Activated CD8-positive, alpha-beta memory T cell treated with anti-CD3 and anti-CD28 coated beads for 4 hours (primary cell): ENCODE measurements at places on chromosomes 4 and X.

- no peak for DNase-seq
Measured at GRCh38 chr4:11376571-11376970, 52.1 kb downstream of the HS3ST1 start.

- DNase-seq = no peak
Measured at GRCh38 chrX:134569306-134569705, 89.0 kb downstream of the PLAC1 start.

GRCh38 chr4:46844325-46844917 lies 64.6 kb downstream of the COX7B2 start:
- no peak for DNase-seq

GRCh38 chrX:38627683-38628082 lies 66.3 kb downstream of the TSPAN7 start:
- no peak for DNase-seq

DNA sequence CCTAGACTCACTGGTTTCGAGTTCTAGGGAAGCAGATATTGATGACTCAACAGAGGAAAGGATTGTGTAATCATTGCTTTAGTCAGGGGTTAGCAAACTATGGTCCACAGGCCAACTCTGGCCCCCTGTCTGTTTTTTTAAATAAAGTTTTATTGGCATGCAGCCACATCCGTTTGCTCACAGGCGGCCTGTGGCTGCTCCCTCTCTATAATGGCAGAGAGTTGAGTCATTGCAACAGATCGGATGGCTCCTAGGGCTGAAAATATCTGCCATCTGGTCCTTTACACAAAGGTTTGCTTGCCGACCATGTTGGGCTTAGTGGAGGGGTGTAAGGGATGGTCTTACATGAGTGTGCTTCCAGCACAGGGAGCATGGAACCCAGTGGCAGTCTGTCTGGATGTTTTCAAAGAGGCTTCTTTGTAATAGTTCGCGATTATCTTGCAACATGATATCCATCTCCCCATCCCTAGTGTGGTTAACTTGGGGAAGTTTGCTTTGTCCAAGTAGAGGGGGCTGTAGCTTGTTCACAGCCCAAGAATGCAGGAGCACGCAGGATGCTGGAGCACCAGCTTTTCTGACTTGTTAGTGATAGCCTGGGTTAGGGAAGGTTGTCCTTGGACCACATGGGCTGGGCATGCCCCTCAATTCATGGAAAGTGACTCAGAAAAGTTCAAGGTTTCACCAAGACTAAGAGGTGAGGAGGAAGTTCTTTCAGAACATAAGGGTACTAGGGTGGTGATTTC lies 59.3 kb upstream of the CLDN34 start:
- DNase-seq = no peak

- DNase-seq = no peak
Measured at GRCh38 chr4:122700178-122700725, 32.3 kb upstream of the BBS12 start.

- DNase-seq = no peak
Measured at GRCh38 chr4:11312389-11312788, 116.3 kb downstream of the HS3ST1 start.

DNA sequence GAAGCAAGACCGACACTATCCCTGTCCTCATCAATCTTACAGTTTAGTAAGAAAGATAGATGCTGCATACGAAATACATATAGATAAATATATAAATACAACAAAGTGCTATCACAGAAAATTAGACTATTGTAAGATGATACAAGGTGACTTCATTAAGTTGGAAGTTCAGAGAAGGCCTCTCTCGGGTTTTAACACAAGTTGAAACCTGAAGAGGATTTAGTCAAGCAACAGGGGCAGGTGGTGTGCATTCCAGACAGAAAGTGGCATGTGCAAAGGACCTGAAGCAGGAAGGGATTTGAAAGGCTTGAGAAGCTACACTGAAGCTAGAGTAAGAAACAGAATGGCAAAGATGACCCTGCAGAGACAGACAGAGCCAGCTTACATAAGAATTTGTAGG lies 36.5 kb downstream of the USP46 start:
- no peak for DNase-seq

DNA sequence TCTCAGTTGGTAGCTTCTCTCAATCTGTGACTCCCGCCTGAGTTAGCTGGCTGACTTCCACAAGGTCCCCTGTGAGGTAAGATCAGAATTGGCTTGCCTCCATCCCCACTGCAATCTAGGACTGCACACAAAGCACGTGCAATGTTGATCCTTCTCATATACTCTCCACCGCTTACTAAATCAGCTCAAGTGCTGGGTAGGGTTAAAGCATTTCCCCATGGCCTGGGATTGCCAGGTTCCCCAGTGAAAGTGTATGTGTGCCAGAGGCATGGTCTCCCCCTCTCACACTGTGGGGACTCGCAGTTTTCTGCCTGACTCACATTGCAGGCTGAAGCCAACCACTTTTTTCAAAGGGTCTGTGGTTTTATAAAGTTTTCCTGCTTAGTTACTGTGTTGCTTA lies 886.9 kb downstream of the FAM133A start:
- no peak for DNase-seq

- no peak for DNase-seq
Measured at GRCh38 chr4:53916431-53916889, 147.9 kb downstream of the CHIC2 start.

- no peak for DNase-seq
Measured at GRCh38 chrX:138765051-138765450, 53.5 kb upstream of the FGF13 start.

- DNase-seq = no peak
Measured at GRCh38 chr4:100422894-100423293, 94.9 kb downstream of the EMCN start.

- DNase-seq = no peak
Measured at GRCh38 chr4:42101446-42101975, 50.9 kb downstream of the BEND4 start.

DNA sequence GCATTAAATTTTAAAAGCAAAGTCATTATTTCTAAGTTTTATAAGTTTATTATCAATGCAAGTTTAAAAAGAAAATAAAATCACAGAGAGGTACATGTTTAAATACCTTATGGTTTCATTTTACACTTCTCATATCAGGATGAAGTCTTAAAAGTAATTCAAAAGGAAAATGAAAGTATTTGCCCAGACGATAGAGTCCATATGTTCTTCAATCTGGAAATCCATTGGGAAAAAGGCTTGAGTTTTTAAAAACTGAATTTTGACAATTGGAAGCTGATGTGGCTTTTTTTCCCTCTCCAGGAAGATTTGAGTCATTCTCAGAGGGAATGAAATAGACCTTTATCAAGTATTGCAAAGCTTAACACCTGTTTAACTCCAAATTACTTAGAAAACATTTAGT lies 37.1 kb downstream of the MAB21L2 start:
- no peak for DNase-seq

GRCh38 chrX:132292793-132293192 lies 73.5 kb upstream of the RAP2C start:
- no peak for DNase-seq

DNA sequence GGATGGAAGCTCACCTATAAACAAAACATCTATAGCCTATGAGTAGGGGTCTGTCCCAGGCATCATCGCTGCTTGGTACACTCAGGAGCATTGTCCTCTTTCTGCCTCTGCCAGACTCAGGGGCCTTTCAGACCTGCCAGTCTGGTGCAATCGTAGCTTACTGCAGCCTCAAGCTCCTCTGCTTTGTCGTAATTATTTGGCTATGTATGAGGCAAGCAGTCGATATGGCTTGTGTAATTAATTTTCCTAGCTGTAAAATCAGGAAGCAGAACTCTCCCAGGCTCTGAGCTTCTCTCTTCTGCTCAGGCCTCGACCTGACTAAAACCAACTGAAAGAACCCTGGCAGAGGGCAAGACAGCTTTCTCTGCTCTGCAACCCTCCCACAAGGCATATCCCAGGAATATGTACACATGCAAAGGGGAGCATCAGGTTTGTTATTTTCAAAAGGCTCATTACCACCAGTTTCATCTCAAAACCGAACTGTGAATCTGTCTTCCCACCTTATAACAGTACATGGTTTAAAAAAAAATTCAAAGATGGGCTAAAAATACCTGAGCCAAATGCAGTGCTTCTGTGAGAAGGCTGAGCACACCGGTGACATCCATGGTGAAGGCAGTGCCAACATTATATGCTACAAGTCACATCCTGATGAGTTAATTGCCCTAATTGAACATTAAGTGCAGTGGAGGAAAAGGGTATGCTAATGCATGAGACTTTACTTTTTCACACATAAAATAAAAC lies 309.2 kb upstream of the EMCN start:
- DNase-seq = no peak

DNA sequence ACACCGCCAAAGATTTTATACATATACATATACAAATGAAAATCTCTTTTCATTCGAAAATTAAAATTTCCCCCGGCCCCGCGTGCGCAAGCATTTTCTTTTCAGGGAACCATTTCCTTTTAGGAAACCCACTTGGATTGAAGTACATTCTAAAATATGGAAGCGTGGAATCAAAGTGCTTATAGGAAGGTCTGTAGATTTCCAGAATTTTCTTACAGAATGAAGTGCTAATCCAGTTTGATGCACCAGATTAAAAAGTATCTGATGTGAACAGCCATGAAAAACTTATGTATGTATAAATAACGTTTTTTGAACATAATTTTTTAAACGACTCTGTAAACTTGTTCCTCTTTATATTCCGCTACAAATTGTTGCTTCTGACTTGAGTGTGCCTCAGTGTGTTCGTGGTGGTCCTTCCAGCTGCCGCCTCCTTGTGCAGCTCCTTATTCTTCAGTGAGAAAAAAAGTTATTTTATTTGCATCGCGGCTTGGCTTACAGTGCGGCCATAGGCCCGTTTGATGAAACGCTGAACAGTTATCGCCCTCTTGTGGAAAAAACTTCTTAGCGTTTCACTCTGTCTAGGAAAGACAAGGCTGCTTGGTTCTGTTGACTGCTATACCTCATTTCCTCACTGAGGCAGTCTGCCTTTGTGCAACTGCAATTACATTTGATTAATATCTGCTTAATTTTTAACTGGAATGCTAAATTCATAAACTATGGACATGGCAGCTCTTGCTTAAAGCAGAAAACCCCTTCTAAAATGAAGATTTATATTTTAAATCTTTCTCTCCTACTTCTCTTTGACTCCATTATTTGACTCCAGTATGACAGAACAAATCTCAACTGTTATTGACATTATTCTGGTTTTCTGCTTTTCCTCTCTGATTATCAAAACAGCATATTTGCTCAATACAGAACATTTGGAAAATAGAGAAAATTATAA lies 4.7 kb upstream of the NKX6-1 start:
- DNase-seq = no peak

DNA sequence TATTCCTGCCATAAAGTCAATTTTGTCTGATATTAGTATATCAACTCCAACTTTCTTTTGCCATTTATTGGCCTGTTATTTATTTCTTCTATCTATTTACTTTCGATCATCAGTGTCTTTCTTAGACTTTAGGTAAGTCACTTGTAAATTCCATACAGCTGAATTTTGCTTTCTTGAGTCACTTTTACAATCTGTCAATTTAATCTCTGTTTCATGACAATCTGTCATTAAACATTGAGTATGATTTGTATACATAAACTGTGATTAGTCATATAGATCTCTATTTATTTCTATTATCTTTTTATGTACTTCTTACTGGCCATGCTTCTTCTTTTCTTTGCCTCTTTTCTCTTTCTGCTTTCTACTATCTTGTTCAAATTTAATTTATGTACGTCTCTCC lies 160.1 kb downstream of the TMA16 start:
- no peak for DNase-seq

GRCh38 chr4:41219421-41219950 lies 5.1 kb upstream of the APBB2 start:
- DNase-seq = no peak

- no peak for DNase-seq
Measured at GRCh38 chr4:78529569-78530209, 21.9 kb upstream of the ANXA3 start.

- no peak for DNase-seq
Measured at GRCh38 chrX:133921764-133922389, 63.5 kb downstream of the GPC3 start.

- no peak for DNase-seq
Measured at GRCh38 chrX:100911731-100912130, 17.0 kb downstream of the XKRX start.

- no peak for DNase-seq
Measured at GRCh38 chr4:2247128-2248043, 5.5 kb upstream of the HAUS3 start.

- DNase-seq = no peak
Measured at GRCh38 chr4:96352051-96352517, 512.2 kb downstream of the PDHA2 start.

GRCh38 chr4:76300012-76300411 lies 6.5 kb upstream of the STBD1 start:
- no peak for DNase-seq

GRCh38 chrX:31590581-31591114 lies 518.8 kb upstream of the FTHL17 start:
- no peak for DNase-seq

DNA sequence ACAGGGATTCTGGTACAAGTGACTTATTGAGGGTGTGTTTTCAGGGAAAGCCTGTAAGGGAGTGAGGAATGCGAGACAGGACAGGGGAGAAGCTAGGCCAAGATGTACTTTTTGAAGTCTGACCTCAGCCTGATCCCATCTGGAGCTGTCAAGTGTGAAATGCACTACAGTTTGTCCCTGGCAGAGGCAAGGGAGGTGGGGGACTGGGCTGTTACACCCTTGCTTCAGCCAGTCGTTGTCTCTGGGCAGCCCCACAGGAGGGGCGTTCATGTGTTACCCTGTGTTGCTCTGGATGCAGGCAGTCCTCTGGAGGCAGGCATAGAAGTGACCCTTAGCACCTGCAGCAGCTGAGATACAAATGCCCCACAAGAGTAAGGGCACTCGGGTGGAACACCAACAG lies 25.8 kb downstream of the PPEF1 start:
- DNase-seq = no peak

DNA sequence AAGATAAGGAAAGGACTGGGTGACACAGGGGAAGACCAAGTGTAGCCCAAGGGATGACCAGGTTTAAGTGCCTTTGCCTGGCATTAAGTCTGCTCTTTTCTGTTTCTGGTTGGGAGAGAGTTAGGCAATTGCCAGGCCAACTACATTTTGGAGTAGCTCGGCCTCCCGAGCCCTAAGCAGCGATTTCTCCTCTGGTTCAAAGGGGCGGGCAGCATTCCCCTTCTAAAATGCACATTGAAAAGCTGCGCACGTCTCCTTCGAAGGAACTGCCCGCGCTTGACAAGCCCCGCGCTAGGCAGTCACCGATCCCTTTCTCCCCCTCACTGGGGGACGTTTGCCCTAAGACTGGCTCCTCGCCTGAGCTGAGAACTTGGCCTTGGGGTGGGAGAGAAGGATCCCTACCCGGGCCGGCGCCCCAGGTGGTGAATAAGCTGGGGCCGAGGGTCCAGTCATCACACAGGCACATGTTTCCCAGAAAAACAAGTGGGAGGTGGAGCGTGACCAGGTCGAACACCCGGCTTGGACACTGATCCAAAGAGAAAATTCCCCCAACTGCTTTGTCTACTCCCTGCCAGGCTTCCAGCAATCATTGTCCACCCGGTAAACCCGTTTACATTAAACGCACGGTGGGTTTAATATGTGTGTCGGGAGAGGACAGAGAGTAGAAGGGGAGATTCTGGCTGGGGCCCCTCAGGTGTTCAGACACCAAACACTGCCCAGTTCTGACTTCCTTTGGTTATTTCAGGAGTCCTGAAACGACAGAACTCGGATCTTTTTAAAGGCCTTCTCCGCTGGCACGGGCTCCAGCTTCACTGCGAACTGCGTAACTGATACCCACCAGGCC lies 4.0 kb downstream of the ARX start:
- no peak for DNase-seq

GRCh38 chrX:121455890-121456289 lies 408.5 kb downstream of the GLUD2 start:
- no peak for DNase-seq

GRCh38 chr4:15413010-15413622 lies 14.7 kb upstream of the C1QTNF7 start:
- DNase-seq = no peak
